ENCODE measurements at places on chromosomes 12 and 14.

DNA sequence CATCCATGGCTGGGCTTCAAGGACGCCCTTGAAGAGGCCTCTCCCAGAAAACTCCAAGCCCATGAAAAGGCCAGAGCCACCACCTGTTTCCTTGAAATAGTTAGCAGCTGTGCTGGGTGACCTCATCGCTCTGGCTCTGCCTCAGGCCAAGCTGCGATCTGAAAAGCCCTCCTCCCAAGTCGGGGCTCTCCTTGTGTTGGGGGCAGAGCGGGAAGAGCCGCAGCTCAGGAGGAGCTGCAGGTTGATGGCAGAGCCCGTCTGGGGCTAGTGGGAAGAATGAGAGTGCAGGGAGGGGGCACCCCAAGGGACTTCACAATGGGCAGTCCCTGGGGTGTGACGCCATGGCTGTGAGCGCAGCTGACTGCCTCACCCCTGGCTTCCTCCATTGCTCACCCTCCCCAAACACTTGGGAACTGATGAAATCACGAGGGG, 50.0 kb upstream of the STON2 start:
- DNase-seq, result no peak

- DNase-seq, result no peak
Observed at GRCh38 chr12:113724794-113725556, 241.2 kb downstream of the RBM19 start.

DNA sequence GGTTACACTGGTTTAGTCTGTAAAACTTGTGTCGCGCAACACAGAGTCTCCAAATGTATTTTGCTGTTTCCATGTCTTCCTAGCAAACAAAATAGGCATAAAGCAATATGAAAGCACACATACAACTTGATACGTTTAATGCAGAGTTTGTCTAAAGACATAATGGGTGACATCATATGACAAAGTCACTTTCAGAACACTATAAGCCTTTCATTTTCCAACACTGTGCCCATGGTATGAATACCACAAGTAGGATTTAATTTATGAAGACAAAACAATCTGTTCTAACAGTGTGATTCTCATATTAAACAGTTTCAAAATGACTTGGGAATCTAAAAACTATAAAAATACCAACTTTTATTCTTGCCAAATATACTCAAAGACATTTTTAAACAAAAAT, 58.4 kb downstream of the PTPN21 start:
- no peak for DNase-seq

GRCh38 chr12:18753481-18754123, 15.7 kb downstream of the CAPZA3 start:
- no peak for DNase-seq

DNA sequence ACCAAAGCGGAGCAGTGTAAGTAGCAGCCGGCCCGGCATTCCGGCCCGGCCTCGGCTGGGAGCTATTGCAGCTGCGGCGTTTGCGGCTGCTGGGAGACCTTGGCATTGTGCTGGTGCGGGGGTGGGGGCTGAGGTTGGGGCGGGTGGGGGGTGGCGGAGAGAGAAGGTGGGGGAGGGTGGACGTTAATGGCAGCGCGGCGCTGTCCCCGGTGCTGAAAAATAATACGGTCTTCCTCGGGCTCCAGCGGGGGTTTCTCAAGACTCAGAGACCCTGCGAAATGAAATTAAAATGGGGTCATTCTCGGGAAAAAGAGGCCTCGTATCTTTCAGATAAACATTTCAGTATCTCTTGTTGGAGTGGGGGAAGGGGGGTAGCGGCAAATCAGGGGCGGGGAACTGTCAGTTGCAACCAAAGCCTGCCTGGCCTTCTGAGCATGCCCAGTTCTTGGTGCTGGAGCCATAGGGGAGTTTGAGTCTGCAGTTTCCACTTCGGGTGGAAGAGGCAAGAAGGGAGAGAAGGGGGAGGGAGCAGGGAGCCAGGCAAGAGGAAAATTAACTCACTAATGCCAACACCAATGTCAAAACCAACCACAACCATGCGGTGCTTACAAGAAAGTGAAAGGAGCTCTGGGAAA, 414 bp downstream of the UNC79 start:
- no peak for DNase-seq

DNA sequence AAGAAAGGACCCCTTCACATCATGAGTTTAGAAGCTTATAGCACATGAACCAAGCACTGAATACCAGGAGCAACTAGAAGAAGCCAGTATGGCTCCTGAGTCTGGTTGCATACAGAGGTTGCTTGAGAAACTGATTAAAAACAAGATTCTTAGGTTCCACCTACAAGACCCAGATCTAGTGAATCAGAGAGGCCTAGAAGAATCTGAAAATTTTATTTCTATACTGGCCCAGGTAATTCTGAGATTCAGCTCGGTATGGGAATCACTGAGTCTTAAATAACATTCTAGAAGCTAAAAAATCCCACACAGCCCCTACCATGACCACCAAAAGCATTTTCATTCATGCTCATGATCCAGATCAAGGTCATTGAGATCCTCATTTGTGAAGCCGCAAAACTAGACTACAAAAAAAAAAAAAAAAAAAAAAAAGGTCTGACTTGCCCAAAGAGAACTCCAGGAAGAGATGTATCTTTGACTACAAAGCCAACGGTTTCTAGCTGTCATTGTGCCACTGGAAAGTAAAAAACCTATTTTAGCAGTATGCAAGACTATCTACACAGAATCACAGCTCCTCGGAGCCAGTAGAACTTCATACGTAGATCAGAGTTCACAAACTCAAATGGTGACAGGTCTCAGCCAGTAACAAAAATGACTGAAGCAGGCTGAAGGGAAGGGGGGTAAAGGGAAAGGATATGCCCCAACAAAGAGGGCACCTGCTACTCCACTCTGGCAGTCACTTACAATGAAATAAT, 168.4 kb upstream of the EGLN3 start:
- no peak for DNase-seq

DNA sequence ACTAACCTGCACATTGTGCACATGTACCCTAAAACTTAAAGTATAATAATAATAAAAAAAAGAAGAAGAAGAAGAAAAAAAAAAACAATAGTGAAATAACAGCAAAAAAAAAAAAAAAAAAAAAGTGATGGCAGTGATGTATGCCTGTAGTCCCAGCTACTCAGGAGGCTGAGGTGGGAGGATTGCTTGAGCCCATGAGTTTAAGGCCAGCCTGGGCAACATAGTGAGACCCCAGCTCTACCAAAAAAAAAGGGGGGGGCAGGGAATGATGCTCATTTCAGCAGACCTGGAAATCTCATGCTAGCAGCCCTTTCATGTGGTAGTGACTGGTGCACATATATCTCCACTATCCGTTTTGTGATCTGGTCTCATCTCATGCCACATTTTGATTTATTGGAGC, 20.8 kb downstream of the TRAFD1 start:
- DNase-seq, result no peak

- DNase-seq, result no peak
Observed at GRCh38 chr14:101109981-101110728, 206.6 kb upstream of the RTL1 start.

DNA sequence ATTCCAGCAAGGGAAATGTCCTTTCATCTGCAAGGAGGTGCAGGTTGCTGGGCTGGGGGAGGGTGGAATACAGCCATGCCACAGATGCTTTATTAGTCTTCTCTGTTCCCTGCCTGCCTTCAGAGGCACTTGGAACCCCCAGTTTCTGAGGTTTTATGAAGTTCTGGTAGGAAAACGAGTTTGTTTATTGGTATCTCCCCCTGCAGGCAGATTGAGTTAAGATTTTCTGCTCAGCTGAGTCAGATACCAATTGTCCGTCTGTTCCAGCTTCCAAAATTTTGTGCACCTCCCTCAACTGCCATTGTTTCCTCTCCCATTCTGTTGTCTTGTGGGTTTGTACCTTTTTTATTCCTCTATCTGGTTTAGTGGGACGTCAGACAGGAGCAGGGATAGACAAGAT, 155.6 kb downstream of the ETV6 start:
- no peak for DNase-seq
